NCI-H2081 (cell line): ENCODE measurements at places on chromosomes 7 and 10.

GRCh38 chr10:119754936-119755335, 29.1 kb downstream of the INPP5F start:
- no peak for DNase-seq

DNA sequence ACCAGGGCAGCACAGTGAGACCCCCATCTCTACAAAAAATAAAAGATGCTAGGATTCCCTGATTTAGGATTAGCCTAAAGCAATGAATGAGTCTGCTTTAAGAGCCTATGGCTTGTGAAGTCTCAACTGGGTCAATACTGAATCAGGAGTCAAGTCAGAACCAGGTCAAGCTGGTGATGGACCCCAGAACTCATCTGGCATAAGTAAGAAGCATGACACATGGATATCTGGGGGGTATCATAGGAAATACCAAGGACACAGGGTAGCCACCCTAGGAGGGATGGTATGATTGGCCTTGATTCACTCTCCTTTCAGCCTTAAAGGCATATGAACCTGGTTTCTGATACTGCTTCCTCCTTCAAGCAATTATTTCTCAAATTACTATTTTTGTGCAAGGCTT, 78.4 kb upstream of the FAM133B start:
- DNase-seq = no peak

- DNase-seq = no peak
Measured at GRCh38 chr7:93678185-93678584, 103.7 kb upstream of the CALCR start.

- DNase-seq = no peak
Measured at GRCh38 chr10:122221958-122222357, 49.1 kb upstream of the BTBD16 start.

DNA sequence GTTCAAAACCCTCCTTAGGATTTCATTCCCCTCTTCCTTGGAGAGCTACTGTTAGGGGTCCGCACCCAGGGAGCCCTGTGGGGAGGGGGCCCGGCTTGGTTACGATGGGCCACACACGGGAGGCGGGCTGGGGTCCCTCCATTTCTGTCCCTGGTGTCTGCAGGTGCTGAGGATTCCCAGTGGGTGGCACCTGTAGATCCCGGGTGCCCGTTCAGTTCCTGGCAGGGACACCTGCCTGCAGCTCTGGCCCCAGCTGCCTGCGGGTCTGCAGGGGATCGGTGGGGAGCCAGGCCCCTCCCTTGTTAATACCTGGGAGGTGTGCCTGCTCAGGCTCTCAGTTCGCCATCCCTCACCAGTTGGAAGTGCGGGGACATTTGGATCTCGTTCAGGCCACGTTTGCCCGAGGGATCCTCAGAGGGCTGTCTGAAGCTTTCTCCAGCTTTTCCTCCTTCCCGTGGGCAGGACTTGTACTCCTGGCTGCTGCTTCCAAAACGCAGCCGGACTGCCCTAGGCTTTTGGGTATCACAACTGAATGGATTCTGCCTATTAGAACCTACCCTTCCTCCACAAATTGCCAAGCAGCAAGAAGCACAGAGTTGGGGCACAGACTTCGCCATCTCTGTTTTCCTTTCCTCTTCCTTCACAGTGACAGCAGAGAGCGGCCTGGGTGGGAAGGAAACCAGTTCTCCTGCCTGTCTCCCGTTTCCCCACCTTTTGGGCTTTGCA, 22.3 kb upstream of the IL15RA start:
- peak; percentile 52 for DNase-seq

DNA sequence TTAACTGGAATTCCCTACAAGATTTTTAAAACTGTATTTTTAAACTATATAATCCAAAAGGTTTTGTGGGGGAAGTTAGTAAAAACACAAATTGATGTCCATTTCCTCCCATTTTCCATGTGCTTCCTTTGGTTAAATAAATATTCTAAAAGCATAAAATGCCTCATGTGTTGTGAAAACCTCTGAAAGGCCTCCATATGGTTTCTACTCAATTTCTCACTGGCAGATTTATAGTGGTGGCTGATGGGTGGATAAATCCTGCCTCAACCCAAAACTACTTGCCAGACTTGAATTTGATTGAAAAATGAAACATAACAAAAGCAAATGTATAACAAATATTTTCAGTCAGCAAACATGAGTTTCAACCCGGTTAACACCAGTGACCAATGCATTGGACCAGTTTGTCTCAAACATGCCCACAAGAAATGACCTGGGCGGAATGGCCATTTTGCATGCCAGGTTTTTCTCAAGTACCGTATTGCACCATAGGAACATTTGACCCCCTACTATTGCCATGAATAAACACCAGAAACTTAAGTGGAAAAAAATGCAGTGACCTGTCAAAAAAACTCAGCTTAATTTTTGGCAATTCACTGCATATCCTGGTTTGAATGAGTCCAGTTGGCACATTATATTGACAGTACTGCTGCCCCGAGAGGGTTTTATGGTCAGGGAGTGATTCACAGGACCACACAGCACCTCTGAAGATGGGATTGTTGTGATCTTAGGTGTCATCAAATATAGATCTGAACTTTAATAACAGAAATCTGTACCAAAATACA, 454.6 kb upstream of the ANKRD30A start:
- DNase-seq = no peak

GRCh38 chr10:123496375-123496774, 169.8 kb upstream of the GPR26 start:
- DNase-seq = peak; percentile 6

DNA sequence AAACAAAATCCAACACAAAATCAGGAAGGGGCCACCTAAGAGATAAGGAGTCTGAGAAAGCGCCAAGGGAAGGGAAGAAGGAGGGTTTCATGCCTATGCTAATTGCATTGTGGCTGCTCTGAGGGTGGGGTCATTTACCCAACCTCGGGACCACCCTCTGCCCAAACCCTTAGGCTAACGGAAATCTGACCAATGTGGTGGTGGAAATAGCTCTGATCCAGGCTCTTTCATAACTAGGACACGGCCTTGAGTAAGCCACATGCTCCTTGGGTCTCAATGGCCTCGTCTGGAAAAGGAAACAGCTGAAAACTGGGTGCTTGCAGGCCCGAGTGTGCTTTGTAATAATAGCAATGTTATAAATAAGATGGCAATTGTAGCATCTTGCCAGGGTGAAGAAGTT, 14.9 kb upstream of the SRGN start:
- DNase-seq = no peak

DNA sequence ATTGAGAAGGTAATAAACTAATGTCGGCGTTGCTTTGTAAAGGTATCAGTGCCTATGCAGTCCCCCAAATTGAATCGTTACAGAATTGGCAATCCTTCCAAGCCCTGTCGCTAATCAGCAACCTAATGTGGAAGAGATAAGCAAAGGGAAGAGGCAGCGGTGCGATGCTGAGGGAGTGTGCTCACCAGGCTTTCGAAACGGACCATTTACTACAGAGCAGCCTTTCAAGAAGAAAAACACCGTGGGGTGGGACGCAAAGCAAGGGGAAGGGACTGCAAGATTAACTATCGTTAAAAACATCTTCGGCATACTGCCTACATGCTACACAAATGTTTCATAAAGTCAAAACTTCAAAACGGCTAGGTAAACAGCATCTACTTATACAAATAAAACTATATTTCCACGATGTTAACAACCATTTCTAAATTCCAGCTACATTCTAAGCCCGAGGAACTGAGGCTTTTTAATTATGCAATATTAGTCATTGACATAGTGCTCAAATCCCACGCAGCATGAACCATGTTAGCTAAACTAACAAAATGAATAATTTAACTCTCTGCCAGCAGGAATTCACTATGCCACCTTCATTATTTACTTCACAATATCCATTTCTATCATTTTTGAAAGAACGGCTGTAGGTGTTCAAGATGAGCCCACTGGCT, 85.2 kb downstream of the CHCHD3 start:
- no peak for DNase-seq

DNA sequence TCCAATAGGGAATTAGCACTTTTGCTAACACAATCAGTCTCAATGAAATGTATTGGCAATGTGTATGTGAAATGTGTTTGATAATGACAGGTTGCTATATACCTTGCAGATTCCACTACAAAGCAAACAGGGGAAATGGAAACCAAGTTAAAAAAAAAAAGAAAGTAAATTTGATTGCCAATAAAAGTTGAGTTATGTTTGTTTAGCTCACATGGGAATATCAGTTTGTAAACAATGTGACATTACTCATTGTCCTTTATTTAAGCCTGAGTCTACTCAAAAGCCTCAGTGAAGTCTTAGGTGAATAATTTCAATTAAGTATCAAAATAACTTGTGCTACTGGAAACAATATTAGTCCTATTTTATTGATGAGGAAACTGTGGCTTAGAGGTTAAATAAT, 285.2 kb downstream of the CACNA2D1 start:
- peak; percentile 75 for DNase-seq

DNA sequence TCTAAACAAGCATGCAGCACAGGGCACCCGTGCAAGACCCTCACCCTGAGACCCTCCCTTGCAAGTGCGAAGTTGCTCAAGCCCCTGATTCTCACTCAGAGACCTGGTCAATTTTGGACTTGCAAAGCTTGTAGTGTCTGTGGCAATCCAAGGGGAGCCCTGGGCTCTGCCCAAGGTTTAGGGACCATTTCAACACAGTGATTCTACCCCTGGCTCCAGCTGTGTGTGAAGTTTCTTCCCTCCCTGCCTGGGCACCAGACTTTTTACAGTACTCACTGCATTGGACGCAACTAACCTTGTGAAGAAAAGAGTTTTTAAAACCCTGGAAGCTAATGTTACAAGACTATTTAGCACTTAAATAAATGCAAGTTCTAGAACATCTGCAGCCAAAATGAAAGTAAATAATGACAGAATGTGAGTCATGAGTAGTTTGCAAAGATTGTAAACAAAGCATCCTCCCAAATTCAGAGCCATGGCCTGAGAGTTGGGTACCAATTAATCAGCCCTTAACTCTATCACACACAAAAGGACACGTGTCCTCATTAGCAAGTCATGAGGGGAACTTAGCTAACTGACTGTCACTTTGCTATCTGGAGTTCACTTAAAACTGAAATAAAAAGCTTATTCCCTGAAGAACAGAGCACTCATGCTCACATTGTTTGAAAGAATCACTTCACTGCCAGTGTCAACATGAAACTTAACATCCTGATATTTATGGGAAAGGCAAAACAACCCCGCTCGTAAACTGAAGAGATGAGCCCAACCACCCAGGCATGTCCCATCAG, 48.1 kb downstream of the RGS10 start:
- no peak for DNase-seq

- DNase-seq = no peak
Measured at GRCh38 chr7:37196676-37197075, 252.0 kb downstream of the ELMO1 start.

- DNase-seq = no peak
Measured at GRCh38 chr10:13649844-13650520, 63.2 kb downstream of the PRPF18 start.

- no peak for DNase-seq
Measured at GRCh38 chr7:47884675-47885074, 63.6 kb downstream of the PKD1L1 start.

DNA sequence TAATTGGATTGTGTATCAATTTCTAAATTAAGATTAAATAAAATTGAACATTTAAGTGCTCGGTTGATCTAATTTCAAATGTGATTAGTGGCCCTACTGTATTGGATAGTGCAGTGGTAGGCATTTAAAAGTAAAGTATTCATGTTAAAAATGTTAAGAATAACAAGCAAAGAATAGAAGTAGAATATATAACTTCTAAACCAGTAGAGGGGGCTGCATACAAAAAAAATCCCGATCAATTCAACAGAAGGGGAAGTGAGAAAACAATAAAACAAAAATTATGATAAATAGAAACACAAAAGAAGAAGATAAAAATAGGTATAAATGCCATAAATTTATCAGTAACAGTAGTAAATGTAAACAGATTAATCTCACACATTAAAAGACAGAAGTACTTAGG, 24.9 kb upstream of the WDFY4 start:
- no peak for DNase-seq

DNA sequence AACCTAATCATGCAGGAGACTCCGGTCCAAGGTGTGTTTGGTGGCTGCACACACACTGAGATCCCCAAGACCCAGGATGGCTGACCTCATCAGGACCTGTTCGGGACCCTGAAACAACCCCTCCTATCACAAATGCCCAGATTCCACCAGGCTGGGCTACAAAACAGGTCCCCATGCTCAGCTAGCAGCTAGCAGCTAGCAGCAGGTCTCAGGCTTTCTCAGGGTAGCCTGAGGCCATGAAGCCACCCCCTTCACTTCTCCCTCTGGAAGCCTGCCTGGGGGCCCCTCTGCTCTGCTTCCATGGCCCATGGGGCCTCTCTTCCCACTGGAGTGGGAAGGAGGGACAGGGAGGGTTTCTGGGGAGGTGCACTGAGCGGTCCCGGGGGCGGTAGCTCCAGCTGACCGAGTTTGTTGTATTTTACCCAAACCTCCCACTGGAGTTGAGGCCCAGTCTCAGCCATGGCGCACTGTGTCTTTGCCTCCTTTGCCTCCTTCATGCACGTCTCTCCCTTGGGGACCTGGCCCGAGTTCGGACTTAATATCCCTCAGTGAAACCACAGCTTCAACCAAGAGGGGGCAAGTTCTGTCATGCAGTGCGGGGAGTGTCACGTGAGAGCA, 95.1 kb upstream of the GPR26 start:
- no peak for DNase-seq

- no peak for DNase-seq
Measured at GRCh38 chr10:20634839-20635238, 262.3 kb downstream of the NEBL start.

- DNase-seq = no peak
Measured at GRCh38 chr10:123203393-123204126, 49.4 kb downstream of the BUB3 start.

GRCh38 chr7:74039337-74039736, 11.4 kb downstream of the ELN start:
- DNase-seq = no peak

DNA sequence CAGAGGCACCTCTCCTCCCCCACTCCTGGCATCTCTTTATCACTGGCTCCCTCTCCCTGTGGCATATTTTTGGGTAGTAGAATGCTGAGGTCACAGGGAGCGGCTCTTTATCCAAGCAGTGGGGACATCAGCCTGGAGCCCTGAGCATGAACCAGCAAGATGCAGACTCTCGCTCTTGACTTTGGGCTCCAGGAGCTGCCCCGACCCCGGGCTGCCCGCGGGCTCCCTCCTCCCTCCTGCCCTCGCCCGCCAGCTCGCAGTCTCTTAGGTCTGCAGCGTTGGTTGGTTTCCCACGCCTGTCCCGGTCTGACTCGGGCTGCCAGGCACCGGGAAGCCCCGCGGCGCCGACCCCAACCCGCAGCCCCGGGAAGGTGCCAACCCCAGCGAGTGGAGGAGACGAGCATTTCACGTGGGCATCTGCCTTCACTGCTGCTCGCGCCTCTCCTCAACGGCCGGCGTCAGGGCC, 1.3 kb downstream of the INSYN2A start:
- no peak for DNase-seq

- no peak for DNase-seq
Measured at GRCh38 chr10:133444342-133445267, 9.1 kb upstream of the SCART1 start.

- DNase-seq = no peak
Measured at GRCh38 chr7:76354516-76354915, 4.3 kb downstream of the YWHAG start.

DNA sequence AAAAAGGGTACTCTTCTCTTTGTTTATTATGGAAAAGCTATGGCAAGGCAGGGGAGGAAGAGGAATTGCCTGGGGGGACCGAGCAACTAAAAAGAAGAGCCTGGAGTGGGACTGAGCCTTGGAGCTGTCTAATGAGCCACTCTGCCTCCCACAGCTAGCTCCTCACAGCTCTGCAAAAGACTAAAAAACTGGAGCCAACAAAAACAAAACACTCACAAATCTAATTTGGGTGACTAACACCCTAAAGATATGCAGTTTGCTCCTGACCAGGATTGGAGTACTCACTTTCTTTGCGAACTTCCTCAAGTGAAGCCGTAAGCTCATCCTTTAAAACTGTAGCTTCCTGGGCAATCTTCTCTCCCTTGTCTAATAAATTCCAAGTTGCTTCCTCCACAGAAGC, 89.4 kb downstream of the CTNNA3 start:
- no peak for DNase-seq
